ENCODE measurements at places on chromosomes 4 and X. TPM values are rescaled to one million over a fixed set of nuclear protein-coding genes. Genes with fewer than 3 reads are reported as not detected.

Gene GPR173
- 5.5 TPM for total RNA-seq

Gene CFP
- 0.07 TPM for total RNA-seq

Gene ANXA10
- total RNA-seq: 18.4 TPM

Gene SPANXB1
- total RNA-seq: not detected

Gene MAGEC1
- total RNA-seq: not detected

Gene COX7B2
- not detected for total RNA-seq

Gene GPR82
- not detected for total RNA-seq

Gene HNRNPD
- total RNA-seq: 26.0 TPM

Gene ARHGAP4
- 1.4 TPM for total RNA-seq

Gene SOX3
- total RNA-seq: not detected

Gene LANCL3
- 0.66 TPM for total RNA-seq

Gene WDFY3
- 123 TPM for total RNA-seq

Gene DDIT4L
- total RNA-seq: 5.0 TPM

Gene AR
- total RNA-seq: 7.3 TPM

Gene FGF5
- total RNA-seq: 21.3 TPM

Gene GABRG1
- not detected for total RNA-seq

Gene DMRTC1B
- not detected for total RNA-seq

Gene GPRASP1
- total RNA-seq: 4.6 TPM

Gene MAP9
- 17.1 TPM for total RNA-seq

Gene GLOD5
- total RNA-seq: not detected

Gene PRSS12
- 16.6 TPM for total RNA-seq

Gene TBC1D19
- total RNA-seq: 48.6 TPM

Gene NXF2B
- total RNA-seq: not detected

Gene PPEF1
- 0.26 TPM for total RNA-seq

Gene YY2
- total RNA-seq: 4.0 TPM

Gene ADAM29
- total RNA-seq: not detected

Gene PFKFB1
- 0.03 TPM for total RNA-seq

Gene TLR7
- not detected for total RNA-seq

Gene RAB39B
- total RNA-seq: 0.72 TPM
